MG63 (cell line): ENCODE measurements at places on chromosomes 2 and 18. TPM values are rescaled to one million over a fixed set of nuclear protein-coding genes. Genes with fewer than 3 reads are reported as not detected.

GRCh38 chr2:118878531-118879149 lies 31.2 kb upstream of the EN1 start:
- peak; percentile 20 for DNase-seq

- DNase-seq: no peak
Observed at GRCh38 chr2:69594341-69594740, 49.2 kb downstream of the AAK1 start.

DNA sequence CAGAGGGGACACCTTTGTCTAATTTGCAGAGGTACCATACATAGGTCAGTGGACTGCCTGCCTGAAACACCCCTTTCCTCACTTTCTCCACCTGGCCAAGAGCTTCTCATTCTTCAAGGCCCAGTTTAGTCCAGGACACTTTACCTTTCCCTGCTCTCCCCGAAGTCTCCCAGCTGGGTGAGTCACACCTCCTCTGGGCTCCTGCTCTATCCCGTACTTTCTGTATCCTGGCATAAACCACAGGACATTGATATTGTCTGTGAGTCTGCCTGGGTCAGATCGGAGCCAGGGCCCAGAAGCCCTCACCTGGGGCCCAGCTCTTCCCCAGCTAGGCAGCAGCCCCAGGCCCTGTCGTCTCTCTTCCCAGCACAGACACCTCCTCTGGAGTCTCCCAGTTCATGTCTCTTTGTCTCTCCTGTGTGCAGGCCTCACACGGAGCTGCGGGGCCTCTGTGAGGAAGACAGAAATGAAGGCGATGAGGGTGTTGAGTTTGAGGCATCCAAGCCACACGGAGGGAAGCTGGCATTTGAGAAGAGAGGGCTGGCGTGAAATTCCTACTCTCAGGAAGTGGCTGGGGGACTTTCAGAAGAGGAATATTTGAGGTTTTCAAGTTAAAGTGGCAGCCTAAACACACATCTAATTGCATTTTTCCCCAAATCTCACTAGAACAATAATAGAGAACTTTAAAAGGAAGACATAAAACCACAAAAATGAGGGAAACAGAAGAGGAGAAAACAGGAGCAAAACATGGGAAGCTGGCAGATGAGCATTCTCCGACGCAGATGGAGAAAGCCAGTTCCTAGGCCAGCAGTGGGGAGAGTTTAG lies 79.6 kb upstream of the LAPTM4A start:
- no peak for DNase-seq

GRCh38 chr18:76587879-76588271 lies 92.8 kb upstream of the ZNF516 start:
- DNase-seq: no peak

- DNase-seq: no peak
Observed at GRCh38 chr2:69776886-69777785, 35.2 kb downstream of the ANXA4 start.

DNA sequence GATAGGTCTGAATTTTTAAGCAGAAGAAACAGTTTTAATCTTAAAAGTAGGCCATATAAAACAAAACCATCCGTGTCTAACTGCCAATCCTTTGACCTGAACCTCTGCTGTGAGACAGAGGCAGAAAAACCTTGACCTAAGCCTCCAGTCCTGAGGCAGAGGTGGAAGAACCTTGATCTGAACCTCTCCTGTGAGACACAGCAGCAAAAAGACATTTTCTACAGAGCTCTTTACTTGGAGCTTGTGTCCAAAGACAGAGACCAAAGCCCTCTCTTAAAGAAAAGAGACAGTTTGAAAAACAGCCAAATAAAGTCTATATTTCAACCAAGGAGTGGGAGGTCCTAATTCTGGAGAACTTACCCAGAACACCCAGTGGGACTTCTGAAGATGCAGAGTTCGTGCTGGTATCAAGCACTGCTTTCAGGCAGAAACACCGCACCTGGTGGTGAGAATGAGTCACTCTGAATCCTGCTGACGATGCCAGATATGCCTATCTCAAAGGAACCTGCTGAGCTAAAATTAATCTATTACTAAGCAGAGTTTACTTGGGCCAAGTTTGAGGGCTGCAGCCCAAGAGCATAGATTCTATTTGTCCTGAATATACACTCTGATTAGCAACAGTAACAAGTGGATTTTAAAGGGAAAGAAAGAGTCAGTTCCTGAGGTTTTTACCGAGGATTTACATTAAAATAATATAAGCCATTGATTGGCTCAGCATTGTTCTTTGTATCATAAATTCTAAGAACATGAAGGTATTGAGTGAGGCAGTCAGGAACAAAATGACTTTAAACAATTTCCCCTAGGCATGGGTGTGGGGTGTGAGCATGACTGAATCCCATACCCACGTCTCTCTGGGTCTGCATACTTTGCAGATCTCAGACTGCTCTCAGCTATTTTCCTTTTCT lies 806.4 kb downstream of the TRIB2 start:
- no peak for DNase-seq

DNA sequence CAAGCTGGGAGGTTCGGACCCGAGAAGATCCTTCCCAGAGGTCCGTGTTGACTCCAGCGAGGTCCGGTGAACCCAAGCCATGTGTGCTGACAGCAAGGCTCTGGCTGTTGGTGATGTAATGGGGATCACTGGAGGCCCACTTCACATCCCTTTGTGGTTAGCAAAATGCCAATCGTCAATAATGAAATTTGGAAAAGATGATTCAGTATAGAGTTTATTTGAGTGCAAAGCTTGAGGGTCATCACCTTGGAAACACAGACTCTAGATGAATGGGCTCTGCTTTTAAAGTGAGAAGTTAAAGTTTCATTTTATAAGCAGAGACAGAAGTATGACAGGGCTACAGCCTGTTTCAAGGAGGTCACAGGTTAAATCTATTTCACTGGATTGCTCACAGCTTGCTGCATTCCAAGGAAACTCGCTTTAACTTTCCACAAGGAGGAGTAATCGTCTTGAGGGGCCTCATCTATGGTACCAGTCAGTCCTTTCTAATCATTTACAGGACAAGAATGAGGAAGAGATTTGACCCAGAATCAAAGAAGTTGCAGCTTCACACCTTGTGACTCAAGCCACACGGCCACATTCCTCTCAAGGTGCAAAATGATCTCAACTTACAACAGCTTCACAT lies 140.5 kb downstream of the TPO start:
- DNase-seq: peak; percentile 48

GRCh38 chr18:45014047-45014501 lies 333.4 kb downstream of the SETBP1 start:
- peak; percentile 71 for DNase-seq

GRCh38 chr18:9366126-9366714 lies 31.6 kb downstream of the TWSG1 start:
- DNase-seq: no peak

GRCh38 chr2:12330916-12331315 lies 385.8 kb upstream of the TRIB2 start:
- DNase-seq: no peak

- DNase-seq: no peak
Observed at GRCh38 chr2:237171881-237172280, 86.2 kb downstream of the COPS8 start.

- no peak for DNase-seq
Observed at GRCh38 chr2:19362094-19362754, 3.8 kb upstream of the OSR1 start.

DNA sequence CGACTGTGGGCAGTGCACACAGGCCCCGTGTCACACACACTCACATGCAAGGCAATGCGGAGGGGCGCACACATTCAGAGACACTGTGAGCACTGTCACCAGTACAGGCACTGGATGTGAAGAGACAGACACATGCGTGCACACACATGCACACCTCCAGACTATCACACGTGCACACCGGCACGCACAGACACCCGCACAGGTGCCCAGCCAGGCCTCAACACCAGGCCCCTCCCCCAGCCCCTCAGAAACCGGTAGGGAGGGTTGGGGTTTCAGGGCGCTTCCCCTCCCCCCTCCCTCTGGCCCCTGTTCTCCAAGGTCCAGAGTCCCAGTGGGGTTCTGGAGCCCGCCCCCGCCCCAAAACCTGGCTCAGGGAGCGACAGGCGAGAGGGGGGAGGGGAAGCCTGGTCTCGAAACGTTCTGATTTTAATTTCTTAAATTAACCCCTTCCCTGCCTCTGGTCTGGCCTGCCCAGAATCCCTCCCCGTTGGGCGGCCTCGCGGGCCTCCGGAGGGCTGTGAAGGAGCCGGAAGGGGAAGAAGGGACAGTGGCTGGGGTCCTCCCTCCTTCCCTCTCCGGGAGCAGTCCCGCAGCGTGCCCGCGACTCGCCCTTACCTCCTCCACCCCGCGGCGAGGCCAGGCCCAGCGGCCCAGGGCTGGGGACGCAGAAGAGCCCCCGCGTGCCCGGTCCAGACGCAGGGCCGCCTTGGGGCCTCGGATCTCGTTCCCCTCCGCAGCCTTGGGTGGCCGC lies 558 bp downstream of the FBXO41 start:
- no peak for DNase-seq

GRCh38 chr2:203799908-203800307 lies 67.7 kb upstream of the CTLA4 start:
- DNase-seq: no peak

DNA sequence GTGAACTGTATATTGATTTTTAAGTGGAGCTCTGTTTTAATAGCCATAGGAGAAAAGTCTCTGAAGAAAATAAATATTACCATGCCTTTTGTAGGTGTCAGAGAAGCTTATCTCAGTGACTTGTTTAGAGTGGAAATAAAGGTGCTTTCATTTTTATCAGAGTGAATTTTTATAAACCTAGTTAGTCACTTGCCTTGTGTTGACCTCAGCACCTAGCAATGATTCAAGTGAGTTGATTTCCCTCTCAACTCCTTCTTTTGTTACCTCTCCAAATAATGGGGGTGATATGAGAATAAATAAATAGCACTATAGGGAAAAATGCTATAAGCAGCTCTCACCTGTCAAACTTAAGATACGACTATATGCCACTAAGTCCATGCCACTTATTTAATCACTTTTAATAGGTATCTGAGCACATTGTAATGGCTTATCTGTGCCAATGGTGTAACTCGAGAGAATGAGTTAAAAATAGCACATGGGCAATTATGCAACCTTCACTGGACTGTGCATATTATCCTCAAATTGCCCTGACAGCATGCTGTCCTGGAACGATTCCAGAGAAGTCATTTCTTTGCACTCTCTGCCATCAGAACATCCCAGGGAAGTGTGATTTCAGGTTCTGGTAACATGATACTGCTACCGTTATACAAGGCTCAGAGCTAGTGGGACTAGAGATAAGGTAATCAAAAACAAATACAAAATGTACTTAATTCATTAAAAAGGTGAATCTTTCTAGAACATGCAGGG lies 290.8 kb downstream of the CCDC85A start:
- DNase-seq: no peak

DNA sequence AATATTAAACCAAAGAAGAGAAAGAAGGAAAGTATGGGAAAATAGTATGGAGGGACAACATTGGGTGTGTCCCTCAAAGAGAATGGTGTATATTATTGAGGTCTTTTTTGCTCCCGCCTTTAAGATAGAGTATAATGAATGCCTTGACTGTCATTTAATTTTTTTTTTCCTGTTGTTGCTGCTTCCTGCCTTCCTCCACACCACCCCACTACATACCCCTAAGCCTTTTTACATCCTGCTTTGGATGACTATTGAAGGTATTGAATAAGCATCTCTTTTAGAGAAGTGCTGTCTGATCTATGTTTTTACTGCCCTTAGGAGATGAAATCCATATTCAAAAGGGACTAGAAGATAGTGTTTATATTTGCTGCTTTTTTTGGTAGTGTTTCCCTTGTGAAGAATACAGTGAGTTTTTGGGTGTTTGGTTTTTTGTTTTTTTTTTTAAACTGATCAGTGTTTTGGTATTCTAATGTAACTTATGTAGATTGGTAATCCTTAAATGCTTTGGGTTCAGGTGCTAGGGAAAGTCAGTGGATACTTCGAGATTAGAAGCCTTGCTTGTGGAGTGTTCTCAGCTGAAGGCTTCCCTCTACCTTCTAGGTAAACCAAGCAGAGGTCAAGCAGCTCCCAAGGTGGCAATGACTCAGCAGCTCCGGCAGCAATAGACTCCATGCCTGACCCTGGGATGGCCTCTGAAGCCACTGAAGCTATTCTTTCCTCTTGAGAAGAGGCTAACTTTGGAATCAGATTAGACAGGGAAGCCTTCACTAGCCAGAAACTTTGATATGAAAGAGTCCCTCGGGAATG lies 5.0 kb downstream of the FZD7 start:
- DNase-seq: peak; percentile 53

- DNase-seq: no peak
Observed at GRCh38 chr18:55559739-55560138, 28.3 kb downstream of the TCF4 start.

- no peak for DNase-seq
Observed at GRCh38 chr18:48151421-48152065, 221.1 kb upstream of the SMAD2 start.

- DNase-seq: peak; percentile 77
Observed at GRCh38 chr2:101111917-101112771, 39.0 kb downstream of the TBC1D8 start.

DNA sequence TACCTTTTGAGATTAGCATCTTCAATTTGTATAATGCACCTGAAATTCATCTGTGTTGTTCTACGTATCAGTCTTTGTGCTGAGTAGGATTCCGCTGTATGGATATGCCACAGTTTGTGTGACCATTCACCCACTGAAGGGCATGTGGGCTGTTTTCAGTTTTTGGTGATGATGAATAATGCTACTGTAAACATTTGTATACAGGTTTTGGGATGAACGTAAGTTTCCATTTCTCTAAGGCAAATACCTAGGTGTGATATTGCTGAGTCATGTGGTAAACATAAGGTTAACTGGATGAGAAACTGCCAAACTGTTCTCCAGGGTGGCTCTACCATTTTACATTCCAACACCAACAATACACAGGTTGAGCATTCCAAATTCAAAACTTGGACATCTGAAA lies 35.1 kb downstream of the CABYR start:
- DNase-seq: no peak

DNA sequence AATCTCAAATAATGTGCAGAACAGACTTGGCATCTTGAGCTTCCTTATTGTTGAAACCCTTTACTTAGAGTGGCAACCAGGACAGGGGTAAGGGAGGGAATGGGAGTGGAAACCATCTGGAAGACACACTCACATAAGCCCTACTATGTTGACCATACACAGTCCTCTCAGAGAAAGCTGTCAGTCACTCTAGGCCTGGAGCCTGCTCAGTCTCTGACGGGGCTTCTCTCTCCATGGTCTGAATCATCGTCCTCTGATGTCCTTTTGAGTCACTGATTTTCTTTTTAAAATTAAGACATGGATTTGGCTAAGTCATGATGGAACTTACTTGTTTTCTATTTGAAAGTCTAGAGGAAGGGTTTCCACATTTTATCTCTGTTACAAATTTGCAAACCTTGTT lies 74.0 kb downstream of the MYO1B start:
- peak; percentile 56 for DNase-seq

GRCh38 chr2:158024288-158024898 lies 77.3 kb upstream of the UPP2 start:
- peak; percentile 13 for DNase-seq

The PTPRN gene
- not detected in 2 replicates for total RNA-seq

The ASAP2 gene
- total RNA-seq: 18.4 and 30.6 TPM in 2 replicates

The CAVIN2 gene
- total RNA-seq: 44.0 and 44.2 TPM in 2 replicates

The SOX11 gene
- total RNA-seq: 2.8 and 3.8 TPM in 2 replicates

The GPR39 gene
- total RNA-seq: 0.95 and 3.1 TPM in 2 replicates

The TANC1 gene
- total RNA-seq: 8.8 and 13.3 TPM in 2 replicates

The ELMOD3 gene
- 3.9 and 25.3 TPM in 2 replicates for total RNA-seq

The CXCR2 gene
- total RNA-seq: not detected in 2 replicates
